ENCODE measurements at places on chromosomes 4 and X.

DNA sequence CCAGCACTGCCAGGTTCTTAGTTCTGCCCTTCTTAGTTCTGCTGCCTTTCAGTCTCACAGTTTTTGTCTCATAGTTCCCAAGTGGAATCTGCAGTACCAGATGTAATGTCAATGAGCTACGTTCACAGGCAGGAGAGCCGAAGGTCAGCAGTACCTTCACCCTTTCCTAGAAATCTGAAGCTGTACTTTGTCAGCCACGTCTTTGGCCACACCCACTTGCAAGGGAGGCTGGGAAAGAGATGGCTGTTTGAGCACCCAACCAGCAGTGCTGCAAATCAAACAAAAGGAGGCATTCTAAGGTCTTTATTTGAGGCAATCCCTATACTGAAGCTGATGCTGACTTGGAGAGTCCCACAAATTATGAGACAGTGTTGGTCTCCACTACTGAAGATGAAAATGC is 199.1 kb upstream of the NPY2R start:
- no peak for DNase-seq

GRCh38 chr4:16169490-16169889 is 56.8 kb downstream of the TAPT1 start:
- DNase-seq: no peak

- no peak for DNase-seq
Measured at GRCh38 chr4:118289794-118290193, 63.0 kb downstream of the PRSS12 start.

GRCh38 chr4:124684301-124684700 is 28.2 kb downstream of the ANKRD50 start:
- DNase-seq: no peak

DNA sequence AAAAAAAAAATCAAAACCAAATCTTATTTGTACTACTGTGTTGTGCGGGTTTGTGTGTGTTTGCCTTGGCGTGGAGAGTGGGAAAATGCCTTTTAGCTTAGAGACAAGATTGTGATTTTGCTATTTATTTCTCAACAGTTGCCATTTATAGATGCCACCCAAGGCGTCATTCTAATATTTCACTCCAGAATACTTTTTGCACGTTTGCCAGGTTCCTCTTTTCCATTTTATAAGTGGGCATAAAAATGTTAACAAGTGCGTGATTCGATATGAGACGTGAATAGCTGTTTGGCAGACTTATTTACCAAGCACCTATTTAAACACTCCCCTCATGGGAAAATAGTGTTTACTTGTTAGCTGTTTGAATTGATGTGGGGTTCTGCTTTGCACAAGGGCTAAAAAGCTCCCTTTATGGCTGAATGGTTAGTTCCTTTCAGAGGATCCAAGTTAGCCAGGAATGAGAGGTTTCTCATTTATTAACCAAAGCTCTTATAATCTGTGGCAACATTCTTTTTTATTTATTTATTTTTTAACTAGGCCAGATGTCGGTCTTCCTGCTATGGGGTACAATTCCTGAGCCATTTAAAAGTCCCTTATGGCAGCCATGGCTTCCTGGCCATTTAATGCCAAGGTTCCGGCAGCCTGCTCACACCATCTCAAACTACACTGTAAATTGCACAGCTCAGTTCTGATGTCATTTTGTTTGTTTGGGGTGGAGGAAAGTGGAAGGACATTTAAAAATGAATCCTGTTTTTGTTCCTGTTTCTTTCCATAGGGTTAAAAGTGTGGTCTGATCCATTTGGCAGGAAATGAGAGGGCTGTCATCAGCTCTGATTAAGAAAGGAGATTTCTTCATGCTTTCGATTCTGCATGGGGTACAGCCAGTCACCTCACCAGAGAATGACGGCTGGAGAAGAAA is 14.6 kb downstream of the SMIM20 start:
- DNase-seq: no peak

DNA sequence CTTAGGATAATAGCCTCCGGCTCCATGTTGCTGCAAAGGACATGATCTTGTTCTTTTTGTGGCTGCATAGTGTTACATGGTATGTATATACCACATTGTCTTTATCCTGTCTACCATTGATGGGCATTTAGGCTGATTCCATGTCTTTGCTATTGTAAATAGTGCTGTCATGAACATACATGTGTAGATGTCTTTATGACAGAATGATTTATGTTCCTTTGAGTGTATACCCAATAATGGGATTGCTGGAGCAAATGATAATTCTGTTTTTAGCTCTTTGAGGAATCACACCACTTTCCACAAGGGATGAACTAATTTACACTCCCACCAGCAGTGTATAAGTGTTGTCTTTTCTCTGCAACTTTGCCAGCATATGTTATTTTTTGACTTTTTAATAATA is 4.6 kb downstream of the RAB33B start:
- no peak for DNase-seq

- DNase-seq: no peak
Measured at GRCh38 chr4:53479736-53480525, 102.5 kb downstream of the FIP1L1 start.

- peak; percentile 26 for DNase-seq
Measured at GRCh38 chrX:21940356-21940829, at the start of gene SMS. Gene SMS, plus strand, starts transcription at chrX:21940709. Its CDS starts 116 bp downstream, at chrX:21940825.

DNA sequence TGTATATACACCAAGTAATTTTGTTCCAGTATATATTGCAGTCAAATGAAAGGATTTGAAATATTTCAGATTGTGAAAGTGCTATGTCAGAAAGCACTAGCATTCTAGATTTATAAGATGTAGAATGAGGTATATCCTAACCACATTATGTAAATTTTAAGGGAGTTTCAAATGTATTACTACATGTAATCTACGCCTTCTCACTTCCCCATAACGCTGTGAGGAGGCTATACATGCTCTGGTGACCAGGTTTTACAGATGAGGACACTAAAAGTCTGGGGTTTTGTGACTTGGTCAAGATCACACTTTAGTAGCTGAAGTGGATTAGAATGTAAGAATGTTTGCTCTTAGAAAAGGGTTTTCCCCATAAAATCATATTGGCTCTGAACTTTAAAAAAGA is 8.1 kb downstream of the ENPEP start:
- DNase-seq: no peak

DNA sequence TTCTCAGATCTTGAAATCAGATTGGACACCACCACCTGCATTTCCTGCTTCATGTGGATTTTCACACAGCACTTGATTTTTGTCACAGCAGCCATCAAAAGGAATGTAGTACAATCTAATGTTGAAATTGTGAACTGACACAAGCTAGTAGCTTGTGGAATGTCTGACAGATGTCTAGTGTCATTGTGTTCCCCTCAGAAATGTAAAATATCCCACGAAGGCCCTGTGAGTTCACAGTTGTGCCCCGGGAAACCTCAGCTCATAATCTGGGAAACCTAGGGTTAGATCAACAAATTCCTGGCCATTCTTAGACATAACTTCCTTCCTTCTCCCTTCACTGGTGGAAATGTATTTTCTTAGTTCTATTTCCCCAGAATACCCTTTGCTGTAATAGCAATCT is 205.7 kb downstream of the AR start:
- DNase-seq: no peak

DNA sequence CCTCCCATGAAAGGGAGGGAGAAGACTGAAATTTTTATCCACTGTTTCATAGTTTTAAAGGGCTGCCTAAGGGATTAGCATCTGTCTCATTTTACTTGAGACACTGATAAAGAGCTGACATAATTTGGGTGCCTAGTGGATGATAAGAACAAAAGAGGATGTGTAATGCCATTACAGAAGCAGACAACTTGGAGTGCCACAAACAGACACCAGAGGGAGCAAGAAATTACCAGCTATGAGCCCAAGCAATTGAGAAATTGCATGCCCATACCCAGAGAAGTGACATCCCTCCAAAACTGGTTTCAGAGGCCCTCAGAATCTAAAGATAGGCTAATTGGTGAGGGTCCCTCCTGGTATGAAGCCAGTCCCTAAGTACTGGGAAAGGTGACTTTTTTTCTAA is 38.5 kb upstream of the POU3F4 start:
- no peak for DNase-seq

- no peak for DNase-seq
Measured at GRCh38 chr4:124970011-124970410, 257.5 kb upstream of the ANKRD50 start.

GRCh38 chrX:45851434-45851991 is 650.8 kb upstream of the DIPK2B start:
- peak; percentile 38 for DNase-seq

DNA sequence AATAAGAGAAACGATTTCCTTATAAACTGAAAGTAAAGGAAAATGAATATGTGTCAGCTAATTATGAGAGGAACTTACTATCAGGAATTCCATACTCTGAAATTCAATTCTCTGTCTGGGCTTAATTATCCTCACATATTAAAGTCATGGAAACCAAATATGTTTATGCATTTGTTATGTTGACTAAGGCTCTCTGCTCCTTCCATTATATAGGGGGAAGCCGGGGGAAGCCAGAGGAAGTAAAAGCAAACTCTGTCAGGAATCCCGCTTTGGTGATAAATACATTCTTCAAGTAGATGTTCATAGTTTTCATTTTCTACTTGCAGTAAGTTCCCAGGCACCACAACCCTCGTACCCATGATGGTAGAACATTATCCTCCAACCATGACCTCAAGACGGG is 142.8 kb upstream of the VCX2 start:
- DNase-seq: no peak

DNA sequence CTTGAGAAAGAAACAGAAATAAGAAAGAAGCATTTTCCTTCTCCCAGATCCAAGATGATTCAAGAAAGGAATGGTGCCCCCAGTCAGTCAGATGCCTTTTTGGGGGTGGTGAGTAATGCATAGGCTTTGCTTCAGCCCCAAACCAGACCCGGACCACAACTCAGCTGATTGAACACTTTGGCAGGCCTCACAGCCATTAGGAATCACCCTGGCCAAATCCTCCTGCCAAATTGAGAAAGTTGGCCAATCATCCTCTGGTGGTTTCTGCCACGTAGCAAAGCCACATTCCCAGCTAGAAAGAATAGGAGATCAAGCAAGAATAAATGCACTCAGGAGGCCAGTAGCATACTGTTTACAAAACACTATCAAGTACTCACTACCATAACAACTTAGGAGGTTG is 33.7 kb downstream of the FRMD7 start:
- DNase-seq: no peak

GRCh38 chr4:172202480-172203076 is 389.4 kb downstream of the GALNTL6 start:
- no peak for DNase-seq

DNA sequence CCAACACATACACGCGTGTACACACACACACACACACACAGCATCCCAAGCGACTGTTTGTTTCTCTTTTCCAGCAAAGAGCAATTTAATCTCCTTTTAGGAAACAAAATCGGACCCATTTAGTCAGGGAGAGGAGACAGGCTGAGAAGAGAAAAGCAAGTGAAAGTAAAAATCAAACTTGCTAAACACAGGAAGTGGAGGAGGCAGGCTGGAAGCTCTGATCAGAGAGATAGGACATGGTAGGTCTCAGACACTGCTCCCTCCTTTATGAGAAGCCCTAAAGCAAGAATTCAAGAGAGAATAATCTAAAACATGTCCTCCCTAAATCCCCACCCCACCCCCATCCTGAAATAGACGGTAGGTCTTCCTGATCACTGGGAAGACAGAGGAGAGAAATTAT is 62.3 kb downstream of the GPC3 start:
- DNase-seq: no peak

- DNase-seq: no peak
Measured at GRCh38 chr4:110483516-110483915, 7.6 kb downstream of the ENPEP start.

GRCh38 chr4:2332201-2332975 is 70.5 kb upstream of the MXD4 start:
- no peak for DNase-seq

GRCh38 chr4:92231511-92231910 is 72.3 kb upstream of the GRID2 start:
- no peak for DNase-seq
